WTC11 (cell line): ENCODE measurements at places on chromosomes 2 and 18. TPM values are rescaled to one million over a fixed set of nuclear protein-coding genes. Genes with fewer than 3 reads are reported as not detected.
A peak's percentile ranks its signal among the peaks of the same experiment; 100 is the strongest.

Gene DOK6
- 0.48 to 4.1 TPM (median 2.5 TPM) in 3 replicates for total RNA-seq

DNA sequence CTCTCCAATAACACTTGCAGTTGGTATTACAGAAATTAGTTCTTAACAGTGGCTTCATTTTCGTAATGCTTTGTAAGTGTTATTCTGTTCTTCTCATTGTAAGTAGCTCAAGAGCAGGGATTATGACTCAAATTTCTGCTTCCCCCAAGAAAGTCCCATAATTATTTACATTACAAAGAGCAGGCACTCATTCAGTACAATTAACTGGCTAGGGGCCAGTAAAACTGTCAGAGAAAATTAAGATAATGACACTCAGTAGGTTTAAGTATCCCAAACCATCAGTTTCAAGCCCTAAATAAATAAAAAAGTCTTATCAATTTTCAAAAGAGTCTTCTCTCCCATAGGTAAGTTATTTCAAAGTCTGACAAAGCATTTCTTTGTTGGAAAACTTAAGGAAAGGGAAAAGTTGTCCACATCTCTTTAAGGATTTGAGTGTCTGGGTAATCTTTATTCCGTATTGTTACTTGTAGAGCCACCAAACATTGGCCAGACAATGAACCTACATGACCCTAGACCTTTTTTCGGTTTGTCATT is 137.1 kb downstream of the ARHGAP28 start:
- peaks cover 34% of the 10 kb centered on the region for H3K4me1 ChIP-seq
- H3K27me3 ChIP-seq, result no peaks in the 10 kb centered on the region
- H3K4me3 ChIP-seq, result no peak overlapping the region
- no peaks in the 10 kb centered on the region for H3K36me3 ChIP-seq

- peaks cover 15% of the 10 kb centered on the region for H3K36me3 ChIP-seq
- DNase-seq, result no peak
Observed at GRCh38 chr2:69242651-69243051, 144.4 kb downstream of the GFPT1 start.

Gene GULP1
- total RNA-seq, result 75.1 to 82.1 TPM (median 80.5 TPM) in 3 replicates

GRCh38 chr2:85419009-85419675 is 628 bp downstream of the SH2D6 start:
- peak overlapping the region; percentile 71 for H3K27ac ChIP-seq
- peak overlapping the region; percentile 82 for H3K4me3 ChIP-seq
- no peaks in the 10 kb centered on the region for H3K36me3 ChIP-seq
- peaks cover 31% of the 10 kb centered on the region for H3K4me1 ChIP-seq

DNA sequence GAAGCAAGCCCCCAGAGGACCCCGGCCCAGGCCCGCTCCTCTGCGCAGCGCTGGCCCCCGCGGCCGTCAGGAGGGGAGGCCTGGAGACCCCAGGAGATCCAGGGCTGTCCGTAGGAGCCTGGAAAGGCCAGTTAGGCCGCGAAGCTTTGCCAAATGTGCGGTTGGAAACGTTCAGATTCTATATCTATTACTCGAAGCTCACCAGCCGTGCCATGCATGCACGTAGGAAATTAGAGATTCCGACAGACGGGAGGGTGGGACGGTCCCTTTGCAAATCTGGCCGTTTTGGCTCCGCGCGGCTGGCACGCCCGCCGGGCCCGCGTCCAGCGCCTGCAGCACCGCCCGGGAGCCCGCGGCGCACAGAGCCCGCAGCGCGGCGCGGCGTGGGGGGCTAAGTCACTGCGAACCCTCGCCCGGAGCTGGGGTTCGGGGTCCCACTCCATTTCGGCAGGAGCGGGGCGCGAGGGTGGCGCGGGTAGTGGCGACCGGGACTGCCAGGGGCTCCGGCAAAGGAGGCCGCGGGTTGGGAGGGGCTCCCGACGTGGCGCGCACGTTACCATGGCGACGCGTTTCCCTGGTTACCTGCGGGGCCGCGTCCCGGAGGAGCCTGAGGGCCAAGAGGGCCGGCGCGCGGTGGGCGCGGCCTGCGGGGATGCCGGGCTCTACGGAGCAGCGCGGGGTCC is 488.6 kb upstream of the SMIM21 start:
- peaks cover 4% of the 10 kb centered on the region for H3K4me1 ChIP-seq
- no peaks in the 10 kb centered on the region for H3K36me3 ChIP-seq
- no peak overlapping the region for H3K27ac ChIP-seq
- DNase-seq, result peak; percentile 88
- peak overlapping the region; percentile 68 for H3K4me3 ChIP-seq

Gene SLC30A3
- 8.0 to 8.9 TPM (median 8.1 TPM) in 3 replicates for total RNA-seq

DNA sequence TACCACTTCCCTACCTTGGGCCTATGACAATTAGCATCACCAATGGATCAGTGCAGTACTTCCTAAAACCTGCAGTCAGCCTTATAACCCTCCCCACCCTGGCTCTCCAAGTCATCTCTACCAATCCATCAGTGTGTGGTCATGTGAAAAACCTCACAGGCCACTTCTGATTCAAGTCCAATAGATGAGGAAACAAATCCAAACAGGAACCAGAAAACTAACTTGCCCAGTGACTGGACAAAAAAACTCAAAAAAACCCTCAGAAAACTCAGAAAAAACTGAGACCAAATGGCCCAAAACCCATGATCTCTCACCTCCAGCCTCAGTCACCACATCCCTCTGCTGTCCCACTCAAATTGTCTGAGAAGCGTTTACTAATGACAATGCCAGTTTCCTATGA is 43.3 kb downstream of the TGFA start:
- peaks cover 5% of the 10 kb centered on the region; the same call in 1 of the 2 replicates for H3K27me3 ChIP-seq
- no peak overlapping the region for H3K27ac ChIP-seq
- no peak overlapping the region for H3K4me3 ChIP-seq
- no peaks in the 10 kb centered on the region for H3K36me3 ChIP-seq
- no peak for DNase-seq

GRCh38 chr2:158116936-158117335 is 15.3 kb downstream of the UPP2 start:
- no peak overlapping the region for H3K4me3 ChIP-seq
- no peaks in the 10 kb centered on the region for H3K36me3 ChIP-seq
- no peaks in the 10 kb centered on the region for H3K27me3 ChIP-seq
- H3K27ac ChIP-seq, result no peak overlapping the region

Gene SLC16A14
- 1.7 to 2.7 TPM (median 2.6 TPM) in 3 replicates for total RNA-seq

Gene IL36RN
- total RNA-seq, result not detected in 3 replicates

GRCh38 chr2:151774506-151774905 is 40.2 kb upstream of the NEB start:
- peaks cover 34% of the 10 kb centered on the region for H3K36me3 ChIP-seq
- DNase-seq, result no peak
- no peak overlapping the region for H3K27ac ChIP-seq
- no peaks in the 10 kb centered on the region for H3K27me3 ChIP-seq
- H3K4me3 ChIP-seq, result no peak overlapping the region
- H3K4me1 ChIP-seq, result 0 out of 2 replicates have a peak, but pooled peaks cover 3% of the 10 kb centered on the region

DNA sequence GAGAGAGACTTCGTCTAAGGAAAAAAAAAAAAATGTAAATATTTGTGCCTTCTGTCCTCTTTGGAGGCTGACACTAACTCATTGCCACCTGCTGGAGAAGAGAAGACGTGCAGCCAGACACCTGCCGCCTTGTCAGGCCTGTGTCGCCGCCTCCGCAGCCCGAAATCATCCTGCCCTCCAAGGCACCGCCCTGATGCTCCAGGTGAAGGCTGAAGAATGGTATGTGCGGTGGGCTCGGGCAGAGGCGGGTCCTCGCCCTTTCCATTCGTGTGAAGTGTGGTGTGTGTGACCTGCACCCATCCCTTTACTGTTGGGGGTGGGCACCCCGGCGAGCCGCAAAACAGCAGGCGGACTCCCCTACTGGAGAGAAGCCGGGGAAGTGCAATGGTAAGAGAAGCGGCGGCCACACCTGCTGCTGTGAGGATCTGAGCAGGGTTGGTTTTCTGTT is 60.4 kb downstream of the FAM161A start:
- H3K4me3 ChIP-seq, result peak overlapping the region; percentile 83
- no peaks in the 10 kb centered on the region for H3K36me3 ChIP-seq
- peaks cover 20% of the 10 kb centered on the region for H3K27me3 ChIP-seq
- H3K4me1 ChIP-seq, result peaks cover 3% of the 10 kb centered on the region; the same call in 1 of the 2 replicates
- peak; percentile 89 for DNase-seq
